ENCODE measurements at places on chromosomes 12 and 14.

GRCh38 chr12:124752437-124753227 lies 111.0 kb downstream of the SCARB1 start:
- no peak for DNase-seq

- peak; percentile 21 for DNase-seq
Measured at GRCh38 chr12:43805149-43805859, 813 bp downstream of the TWF1 start.

GRCh38 chr12:111311011-111311410 lies 57.9 kb downstream of the PHETA1 start:
- no peak for DNase-seq

- DNase-seq, result no peak
Measured at GRCh38 chr14:81120501-81120900, 100.3 kb downstream of the GTF2A1 start.

DNA sequence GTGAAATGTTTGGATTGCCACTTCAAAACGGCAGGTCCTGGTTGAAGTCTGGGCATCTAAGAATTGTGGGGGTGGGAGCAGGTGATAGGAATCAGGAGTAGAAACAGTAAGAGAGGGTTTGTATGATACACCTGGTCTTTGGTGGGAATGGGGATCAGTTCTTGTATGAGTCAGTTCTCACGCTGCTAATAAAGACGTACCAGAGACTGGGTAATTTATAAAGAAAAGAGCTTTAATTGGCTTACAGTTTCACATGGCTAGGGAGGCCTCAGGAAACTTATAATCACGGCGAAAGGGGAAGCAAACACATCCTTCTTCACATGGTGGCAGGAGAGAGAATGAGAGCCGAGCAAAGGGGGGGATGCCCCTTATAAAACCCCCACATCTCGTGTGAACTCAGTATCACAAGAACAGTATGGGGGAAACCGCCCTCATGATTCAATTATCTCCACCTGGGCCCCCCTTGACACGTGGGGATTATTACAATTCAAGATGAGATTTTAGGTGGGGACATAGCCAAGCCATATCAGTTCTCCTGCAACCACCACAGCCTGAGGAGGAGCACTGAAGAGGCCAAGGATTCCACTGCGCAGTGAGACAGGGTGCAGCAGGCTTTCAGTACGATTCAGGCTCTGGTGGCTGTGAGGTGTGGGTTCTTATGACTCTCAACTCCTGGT lies 52.1 kb downstream of the DRAM1 start:
- no peak for DNase-seq

DNA sequence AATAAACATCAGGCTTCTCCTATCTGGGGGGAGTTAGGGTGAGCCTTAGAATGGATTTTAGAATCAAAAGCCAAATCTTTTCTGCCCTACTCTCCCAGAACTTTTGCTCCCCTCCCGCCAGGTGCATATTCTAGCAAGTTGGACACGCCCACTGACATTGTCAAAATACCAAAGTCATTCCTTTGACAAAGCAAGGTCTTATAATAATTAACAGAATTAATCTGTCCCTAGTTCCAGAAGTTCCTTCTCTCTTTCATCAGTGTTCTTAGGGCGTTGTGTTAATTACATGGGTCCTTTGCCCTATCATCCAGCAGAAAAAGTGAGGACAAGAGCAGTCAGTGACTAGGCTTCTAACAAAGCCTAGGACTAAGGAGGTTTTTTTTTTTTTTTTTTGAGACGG lies 2.4 kb downstream of the PRR13 start:
- DNase-seq, result no peak

DNA sequence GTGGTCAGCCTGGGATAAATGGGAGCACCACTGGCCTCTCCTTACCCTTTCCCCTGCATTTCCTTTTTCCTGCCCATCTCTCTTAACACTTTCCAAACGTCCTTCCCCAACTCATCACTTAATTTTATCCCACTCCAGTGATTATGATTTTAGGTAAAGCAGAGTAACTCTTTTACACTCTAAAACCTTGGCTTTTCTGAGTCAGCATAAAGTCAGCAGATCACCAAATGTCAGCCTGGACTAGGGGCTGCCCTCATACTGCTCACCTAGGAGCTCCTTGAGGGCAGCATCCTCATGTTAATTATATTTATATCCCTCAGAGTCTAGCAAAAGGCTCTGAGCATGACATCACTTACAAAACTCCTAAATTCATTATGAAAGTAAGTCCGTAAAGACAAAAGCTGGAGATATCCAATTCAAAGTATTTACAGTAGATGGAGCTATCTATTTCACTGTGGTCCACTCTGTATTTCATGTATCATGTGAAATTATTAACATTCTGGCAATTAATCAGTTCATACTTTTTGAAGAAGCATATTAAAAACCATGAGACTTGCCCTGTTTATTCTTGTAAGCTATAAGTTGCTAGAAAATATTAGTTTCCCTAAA lies 17.0 kb upstream of the DICER1 start:
- DNase-seq, result no peak

DNA sequence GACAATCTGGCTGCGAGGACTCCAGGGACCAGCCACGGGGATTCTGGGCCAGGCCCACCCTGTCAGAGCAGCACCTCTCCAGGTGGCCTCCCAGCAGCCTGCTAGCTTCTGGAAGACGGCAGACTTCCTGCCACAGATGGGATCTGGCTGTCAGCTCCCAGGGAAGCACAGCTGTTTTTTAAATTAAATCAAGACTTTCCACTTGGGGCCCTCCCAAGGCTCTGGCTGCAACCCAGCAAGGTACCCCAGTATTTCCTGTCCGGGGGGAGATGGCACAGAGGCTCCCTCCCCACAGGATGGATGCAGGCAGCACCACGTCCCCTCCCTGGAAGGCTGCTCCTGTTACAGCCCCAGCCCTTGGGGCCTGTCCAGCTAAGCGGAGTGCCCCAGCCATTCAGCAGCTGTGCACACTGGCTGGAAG lies 56.9 kb downstream of the ACTN1 start:
- DNase-seq, result no peak

DNA sequence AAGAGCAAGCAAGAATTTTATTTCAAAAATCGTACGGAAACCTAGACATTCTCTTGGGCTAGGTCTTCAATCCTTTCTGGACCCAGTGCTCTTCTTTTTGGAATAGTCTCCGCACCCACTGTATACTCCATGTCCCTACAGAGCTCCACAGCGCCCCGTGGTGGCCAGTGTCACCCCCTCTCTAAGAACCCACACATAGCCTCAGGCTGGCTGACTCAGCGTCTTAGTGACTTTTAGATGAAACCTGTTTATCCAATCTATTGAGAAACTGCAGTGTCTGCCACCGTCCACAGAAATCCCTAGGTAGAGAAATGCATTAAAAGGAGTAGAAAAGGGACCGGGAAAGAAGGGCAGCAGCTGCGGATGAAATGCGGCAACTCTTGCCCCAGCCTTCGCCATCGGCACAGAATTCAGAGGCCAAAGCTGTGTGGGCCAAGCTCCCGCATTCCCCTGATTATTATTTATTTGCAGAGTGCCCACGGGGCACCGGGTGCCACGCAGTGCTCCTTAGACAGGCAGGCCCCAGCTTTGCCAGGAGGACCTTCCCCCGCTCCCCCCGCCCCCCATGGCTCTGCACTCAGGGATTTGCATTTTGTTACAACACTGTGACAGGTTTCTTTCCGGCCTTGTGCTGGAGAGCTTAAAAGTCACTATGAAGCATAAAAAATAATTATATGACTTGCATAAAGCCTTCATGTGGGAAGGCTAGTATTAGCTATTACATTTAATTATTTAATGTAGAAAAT lies 170.1 kb upstream of the FKBP4 start:
- DNase-seq, result no peak

DNA sequence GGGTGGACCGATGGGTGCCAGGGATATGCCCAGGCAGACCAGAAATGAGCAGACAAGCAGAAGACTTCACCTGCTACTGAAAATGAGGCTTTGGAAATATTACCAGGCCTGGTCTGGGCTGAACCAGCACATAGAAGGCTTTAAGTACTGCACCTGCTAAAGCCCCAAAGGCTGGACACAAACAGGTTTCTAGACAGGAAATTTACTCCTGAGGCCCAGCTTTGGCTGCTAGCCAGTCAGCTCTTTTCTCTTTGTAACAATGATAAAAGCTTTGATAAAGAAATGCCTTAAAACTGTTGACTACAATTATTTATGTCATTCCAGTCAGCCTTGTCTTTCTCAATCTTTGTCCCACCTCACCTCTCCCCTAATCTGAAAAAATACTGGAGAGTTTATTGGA lies 228.9 kb upstream of the EGLN3 start:
- peak; percentile 12 for DNase-seq

GRCh38 chr12:124906606-124907261 lies 7.7 kb downstream of the UBC start:
- DNase-seq, result peak; percentile 88

DNA sequence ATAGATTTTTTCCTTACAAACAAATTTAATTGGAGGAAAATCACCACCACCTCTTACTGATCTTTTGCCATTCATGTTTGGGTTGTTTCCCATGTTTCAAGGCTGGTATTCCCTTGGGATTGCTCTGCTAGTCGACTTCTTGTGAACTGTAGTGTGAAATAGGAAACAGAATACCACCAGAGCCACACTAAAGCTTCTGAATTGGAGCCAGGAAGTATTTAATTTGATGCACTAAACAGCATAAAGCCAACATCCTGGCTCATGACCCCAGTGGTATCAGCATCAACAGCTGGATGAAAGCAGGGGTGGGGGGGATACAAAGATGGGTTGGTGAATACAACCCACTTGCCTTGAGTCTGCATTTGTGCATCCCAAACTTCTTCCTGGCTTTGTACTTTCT lies 127.5 kb downstream of the TBC1D30 start:
- no peak for DNase-seq

DNA sequence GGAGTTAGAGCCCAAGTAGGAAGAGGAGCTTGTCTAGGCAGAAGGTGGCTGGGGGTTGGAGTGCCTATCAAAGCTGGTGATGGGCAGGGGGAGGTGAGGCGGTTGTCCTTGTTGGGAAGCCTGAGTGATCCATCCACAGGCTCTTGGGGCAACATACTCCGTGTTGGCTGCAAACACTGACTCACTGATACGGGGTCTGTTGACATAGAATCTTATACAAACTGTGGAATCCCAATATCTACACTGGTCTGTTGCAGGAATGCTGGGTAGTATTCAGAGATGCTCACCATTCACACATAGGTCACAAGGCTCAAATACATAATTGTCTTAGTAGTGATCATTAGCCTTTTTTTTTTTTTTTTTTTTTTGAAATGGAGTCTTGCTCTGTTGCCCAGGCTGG lies 26.0 kb downstream of the ERH start:
- no peak for DNase-seq

GRCh38 chr14:101707863-101708620 lies 53.5 kb upstream of the PPP2R5C start:
- DNase-seq, result no peak

DNA sequence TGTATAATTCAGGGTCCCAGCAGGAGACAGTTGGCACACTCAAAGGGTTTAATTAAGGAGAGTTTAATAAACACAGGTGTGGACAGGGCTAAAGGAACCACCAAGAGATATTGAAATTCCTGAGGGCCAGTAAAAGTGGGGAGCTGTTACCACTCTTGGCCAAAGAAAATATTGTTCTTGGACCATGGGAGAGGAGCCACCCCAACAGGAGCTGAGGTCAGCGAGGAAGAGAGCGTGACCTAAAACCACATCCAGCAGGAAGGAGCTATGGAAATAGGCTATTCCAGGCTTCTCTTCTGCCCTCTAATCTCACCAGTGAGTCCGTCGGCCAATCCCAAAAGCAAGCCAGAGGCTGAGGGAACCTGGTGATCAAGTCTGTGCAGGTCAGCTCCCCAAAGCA lies 390.8 kb downstream of the MED13L start:
- DNase-seq, result no peak

GRCh38 chr12:25655702-25656101 lies 102.6 kb upstream of the LMNTD1 start:
- no peak for DNase-seq

- no peak for DNase-seq
Measured at GRCh38 chr12:107349008-107349747, 255.8 kb upstream of the CRY1 start.

DNA sequence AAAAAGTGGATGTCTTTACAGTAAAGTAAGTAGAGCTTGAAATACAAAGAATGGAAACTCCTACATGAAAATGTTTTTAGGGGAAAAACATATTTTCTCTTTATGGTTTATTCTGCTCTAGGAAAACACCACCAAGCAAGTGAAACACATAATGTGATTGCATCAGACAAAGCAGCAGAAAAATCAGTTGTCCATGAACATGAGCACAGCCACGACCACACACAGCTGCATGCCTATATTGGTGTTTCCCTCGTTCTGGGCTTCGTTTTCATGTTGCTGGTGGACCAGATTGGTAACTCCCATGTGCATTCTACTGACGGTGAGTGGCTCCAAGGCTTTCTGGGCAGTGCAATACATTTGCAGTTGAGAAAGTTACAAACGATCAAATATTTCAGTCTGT lies 42.6 kb upstream of the PLEKHD1 start:
- no peak for DNase-seq

DNA sequence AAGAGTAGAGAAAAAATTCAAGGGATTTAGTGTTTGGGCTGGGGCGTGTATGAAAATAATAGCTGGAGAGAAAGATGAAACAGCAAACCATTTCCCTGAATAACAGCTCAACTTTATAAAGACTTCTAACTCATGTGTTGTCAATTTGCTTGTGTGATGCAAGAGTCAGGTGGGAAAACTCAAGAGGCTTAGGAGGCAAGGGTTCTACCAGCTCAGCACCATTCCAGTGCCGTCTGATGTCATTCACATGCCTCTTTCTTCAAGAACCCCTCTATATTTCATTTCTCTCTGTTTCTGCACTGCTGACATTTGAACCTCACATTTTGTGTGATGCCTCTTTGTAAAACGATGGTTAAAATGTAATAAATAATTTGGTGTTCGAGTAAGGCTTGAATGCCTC lies 192.2 kb downstream of the PRKD1 start:
- no peak for DNase-seq

- DNase-seq, result no peak
Measured at GRCh38 chr12:132294121-132295034, 35.0 kb downstream of the GALNT9 start.

DNA sequence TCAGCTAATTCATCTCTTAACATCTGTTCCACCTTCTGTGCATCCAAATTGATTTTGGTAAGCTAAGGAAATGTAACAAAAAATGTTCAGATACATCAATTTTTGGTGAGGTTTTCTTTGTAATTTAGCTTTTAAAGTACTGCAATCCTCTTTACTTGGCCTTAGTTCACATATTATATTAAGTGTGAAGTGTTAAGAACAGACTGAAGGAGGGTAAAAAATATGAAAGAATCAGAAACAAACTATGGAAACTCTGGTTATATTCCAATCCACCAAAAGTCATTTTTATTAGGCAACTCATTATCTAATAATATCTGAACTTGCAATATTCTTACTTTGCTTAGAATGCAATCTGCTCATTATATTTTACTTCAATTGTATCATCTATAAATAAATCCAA lies 49.1 kb downstream of the CEP290 start:
- DNase-seq, result no peak

GRCh38 chr14:70567791-70568190 lies 32.7 kb downstream of the MED6 start:
- peak; percentile 10 for DNase-seq

- DNase-seq, result no peak
Measured at GRCh38 chr14:38723959-38724358, 379.1 kb downstream of the SEC23A start.

- DNase-seq, result no peak
Measured at GRCh38 chr14:100348253-100348729, 25.2 kb downstream of the SLC25A47 start.

- DNase-seq, result no peak
Measured at GRCh38 chr14:48936849-48937248, 649.3 kb downstream of the RPS29 start.

- DNase-seq, result no peak
Measured at GRCh38 chr12:105177208-105177607, 58.8 kb downstream of the APPL2 start.

- no peak for DNase-seq
Measured at GRCh38 chr12:109276160-109276559, 32.9 kb downstream of the FOXN4 start.

GRCh38 chr12:117309276-117309925 lies 52.0 kb downstream of the NOS1 start:
- no peak for DNase-seq

All from MM.1S (cell line).